ENCODE measurements at places on chromosomes 5 and 9.

DNA sequence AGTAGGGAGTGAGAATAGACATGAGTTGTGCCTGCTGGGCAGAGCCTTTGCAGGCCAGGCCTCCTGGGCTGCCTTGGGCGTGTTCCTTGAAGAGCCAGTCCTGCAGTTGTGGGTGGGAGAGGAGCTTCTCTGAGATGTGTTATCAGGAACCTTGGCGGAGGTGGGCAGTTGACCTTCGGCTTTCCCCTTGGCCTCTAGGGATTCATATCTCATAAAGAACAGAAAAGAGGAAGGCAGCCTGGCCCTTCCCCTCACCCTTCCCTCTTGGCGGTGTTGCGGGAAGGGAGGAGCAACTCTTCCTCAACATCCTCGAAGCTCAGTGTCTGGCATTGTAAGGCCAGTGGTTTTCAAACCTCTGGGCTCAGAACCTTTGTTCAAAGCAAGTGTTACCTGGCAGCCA lies 59.2 kb downstream of the DAPK1 start:
- DNase-seq, result no peak

GRCh38 chr9:33434317-33435105 lies 12.9 kb downstream of the AQP3 start:
- no peak for DNase-seq

GRCh38 chr5:67648201-67648671 lies 451.6 kb upstream of the CD180 start:
- no peak for DNase-seq

- no peak for DNase-seq
Observed at GRCh38 chr9:36092509-36093215, 43.9 kb upstream of the GLIPR2 start.
